T-helper 22 cell (primary cell): ENCODE measurements at places on chromosomes 13 and 19.

- DNase-seq: no peak
These were observed 10.8 kb downstream of the FFAR2 start for GRCh38 chr19:35458731-35459391.

- no peak for DNase-seq
These were observed 8.1 kb upstream of the RABAC1 start for GRCh38 chr19:41967054-41967783.

DNA sequence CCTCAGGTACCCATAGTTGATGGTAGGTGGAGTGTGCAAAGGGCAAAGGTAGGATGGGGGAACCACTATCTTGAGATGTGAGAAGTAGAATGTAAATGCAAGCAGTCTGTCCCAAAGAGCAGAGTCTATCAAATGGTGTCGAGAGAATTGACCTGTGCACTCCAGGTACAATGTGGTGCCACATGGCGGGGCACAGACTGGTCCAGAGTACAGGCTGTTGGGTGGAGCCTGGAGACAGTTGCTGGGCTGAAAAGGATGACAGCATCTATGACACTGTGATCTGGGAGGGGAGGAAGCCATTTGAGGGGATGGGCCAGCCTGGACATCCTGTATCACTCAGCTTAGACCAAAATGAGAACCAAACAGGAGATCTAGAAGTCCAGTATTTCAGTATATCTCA, 180.6 kb downstream of the ABCC4 start:
- DNase-seq: no peak

GRCh38 chr19:17557466-17557865, 2.0 kb downstream of the COLGALT1 start:
- no peak for DNase-seq

GRCh38 chr19:31908080-31908479, 437.3 kb upstream of the ZNF507 start:
- no peak for DNase-seq

- DNase-seq: no peak
These were observed 226.4 kb downstream of the MTUS2 start for GRCh38 chr13:29046588-29046987.

GRCh38 chr19:48445256-48445605, 552 bp upstream of the GRWD1 start:
- DNase-seq: no peak

DNA sequence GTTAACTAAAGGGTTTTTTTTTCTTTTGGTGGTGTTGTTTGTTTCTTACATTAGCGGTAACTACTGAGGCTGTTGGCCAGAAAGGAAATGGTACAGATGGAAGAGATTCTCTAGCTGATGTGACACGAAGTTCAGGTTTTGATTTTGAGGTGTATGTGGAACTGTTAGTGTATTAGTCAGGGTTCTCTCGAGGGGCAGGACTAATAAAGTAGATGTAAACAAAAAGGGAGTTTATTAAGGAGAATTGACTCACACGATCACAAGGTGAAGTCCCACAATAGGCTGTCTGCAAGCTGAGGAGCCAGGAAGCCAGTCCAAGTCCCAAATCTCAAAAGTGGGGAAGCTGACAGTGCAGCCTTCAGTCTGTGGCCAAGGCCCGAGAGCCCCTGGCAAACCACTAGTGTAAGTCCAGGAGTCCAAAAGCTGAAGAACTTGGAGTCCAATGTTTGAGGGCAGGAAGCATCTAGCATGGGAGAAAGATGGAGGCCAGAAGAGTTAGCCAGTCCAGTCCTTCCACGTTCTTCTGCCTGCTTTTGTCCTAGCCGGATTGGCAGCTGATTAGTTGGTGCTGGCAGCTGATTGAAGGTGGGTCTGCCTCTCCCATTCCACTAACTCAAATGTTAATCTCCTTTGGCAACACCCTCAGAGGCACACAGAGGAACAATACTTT, 577.6 kb downstream of the EFNB2 start:
- DNase-seq: no peak

- DNase-seq: no peak
These were observed 99.6 kb downstream of the PAN3 start for GRCh38 chr13:28237944-28238343.

DNA sequence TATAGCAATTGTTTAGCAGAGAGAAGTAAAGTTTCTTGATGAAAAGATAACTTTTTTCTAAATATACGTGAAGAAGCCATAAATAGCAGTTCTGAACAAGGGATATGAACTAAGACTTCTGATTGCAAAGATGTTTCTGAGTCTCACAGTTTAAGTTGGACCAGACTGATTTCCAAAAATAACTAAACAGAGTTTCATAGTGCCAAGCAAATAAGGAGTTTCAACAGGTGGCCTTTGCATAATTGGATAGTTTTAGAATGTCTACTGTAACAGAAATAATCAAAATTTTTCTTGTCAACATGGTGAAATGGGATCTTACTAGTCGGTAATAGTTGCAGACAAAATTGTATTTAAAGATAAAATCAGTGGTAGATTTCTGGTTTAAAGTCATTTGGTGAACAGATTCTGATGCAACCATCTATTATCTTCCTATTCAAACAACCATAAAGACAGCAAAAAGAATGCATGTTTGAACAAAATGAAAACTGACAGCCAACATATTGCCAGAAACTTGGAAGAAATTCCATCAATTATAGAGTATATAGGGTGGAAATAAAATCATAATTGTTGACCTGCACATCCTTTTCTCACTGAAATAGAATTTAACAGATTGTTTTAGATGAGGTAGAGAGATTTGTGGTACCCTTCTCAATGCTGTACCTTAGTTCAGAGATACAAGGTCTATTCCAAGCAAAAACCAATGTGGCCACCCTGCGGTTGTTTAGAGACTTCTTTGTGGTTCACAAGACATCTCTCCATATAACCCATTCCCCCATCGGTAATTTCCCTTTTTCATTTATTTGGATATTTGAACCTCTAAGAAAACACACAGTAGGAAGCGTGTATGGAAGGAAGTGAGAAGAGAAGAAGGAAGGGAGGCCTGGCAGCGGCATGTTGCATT, 275.3 kb downstream of the COG6 start:
- DNase-seq: no peak

GRCh38 chr13:76991432-76991795, 467 bp upstream of the CLN5 start:
- peak; percentile 82 for DNase-seq

DNA sequence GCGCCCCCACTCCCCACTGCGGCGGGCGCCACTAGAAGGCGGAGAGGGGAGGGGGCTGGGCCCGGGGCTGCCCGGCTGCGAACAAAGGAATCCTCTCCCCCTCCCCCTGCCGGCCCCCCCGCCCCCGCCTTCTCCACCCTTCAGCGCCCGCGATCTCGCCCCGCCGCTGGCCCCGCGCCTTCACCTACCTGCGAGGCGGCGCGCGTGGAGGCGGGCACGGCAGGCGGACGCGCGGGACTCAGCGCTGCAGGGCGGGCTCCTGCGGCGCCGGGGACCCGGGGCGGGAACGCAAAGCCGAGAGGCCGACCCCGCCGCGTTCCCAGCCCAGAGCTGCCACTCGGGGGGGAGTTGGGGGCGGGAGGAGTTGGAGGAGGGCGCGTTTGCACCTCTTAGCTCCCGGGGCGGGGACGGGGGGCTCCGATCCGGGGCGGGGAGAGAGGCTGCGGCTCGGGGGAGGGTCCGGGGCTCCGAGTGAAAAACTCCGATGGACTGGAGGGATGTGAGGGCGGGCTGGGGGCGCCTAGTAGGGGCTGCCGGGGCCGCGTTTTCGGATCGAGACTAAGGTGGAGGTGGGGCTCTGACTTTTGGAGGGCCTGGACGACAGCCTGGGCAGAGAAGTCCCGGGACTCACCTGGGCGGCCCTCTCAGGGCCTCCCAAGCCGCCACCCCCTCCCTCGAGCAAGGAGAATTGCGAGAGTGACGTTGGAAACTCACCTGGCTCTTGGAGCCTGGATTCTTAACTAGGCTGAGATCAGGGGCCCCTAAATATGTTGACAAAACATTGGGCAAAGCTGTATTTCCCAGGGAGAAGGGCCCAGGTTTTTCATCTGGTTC, at the start of gene FBN3:
Gene FBN3 (minus strand): TSS at position 332 of the 834 bp plus-strand sequence. CDS start 2,112 bp downstream, outside the sequence.
- DNase-seq: no peak

DNA sequence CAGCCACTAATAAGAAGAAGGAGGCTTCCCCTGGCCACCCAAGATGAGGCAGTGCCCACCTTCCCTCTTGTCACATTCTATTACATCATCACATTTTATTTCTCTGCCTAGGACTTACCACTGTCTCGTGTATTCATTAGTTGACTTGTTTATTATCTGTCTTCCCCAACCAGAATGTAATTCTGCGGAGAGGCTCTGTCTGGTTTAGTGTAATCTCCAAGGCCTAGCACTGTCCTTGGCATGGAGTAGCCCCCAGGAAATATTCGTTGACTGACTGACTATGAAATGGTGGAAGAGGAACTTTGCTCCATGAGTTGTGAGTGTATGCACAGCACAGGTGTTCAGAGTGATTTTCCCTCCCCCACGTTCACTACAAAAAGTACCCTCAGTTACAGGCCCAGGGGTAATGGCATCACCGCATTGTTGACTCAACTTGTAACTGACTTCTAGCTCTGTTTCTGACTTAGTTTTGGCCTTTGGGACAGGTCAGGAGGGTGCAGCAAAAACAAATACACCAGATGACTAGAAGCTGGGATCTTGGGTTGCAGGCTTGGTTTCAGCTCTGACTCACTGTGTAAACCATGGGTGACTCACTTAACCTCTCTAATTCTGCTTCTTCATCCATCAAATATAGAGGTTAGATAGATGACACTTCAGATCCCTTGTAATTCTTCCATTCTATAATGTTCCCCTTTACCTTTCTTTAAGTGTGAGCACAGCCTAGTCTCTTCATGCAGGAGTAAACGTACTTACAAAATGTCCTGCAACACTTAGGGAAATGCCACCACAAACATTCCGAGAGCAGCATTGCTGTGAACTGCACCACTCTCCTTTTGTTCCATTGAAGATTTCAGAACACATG, 229.7 kb downstream of the KCNRG start:
- DNase-seq: no peak

DNA sequence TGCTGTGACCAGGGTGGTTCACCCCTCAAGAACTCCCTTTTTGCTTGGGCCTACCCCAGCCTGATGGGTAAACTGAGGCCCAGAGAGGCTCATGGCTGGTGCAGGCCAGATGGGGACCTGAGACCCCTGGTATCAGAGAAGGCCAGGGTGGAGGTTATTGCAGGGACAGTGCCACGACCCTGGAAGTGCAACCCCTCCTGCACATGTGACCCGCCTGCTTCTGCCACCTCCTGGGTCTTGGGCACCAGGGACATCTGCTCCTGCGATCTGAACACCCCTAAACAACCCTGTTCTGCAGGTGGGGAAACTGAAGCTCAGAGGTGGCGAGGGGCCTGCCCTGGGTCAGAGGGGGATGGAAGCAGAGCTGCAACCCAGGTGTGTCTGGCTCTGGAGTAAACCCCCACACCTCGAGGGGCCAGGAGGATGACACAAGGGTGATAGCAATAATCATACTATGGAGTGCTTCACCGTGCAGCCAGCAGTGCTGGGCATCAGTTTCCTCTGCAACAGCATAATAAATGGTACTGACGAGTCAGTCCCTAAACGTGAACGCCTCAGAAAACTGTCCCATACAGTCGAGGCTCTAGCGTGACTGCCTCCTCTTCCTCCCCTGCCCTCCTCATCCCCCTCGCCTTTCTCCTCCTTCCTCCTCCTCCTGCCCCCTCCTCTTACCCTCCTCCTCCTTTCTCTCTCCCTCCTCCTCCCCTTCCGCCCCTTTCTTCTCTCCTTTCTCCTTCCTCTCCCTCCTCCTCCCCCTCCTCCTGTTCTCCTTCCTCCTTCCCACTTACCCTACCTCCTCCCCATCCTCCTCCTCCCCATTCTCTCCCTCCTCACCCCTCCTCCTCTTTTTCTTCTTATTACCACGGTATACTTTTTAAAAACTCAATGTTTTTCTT, 4.3 kb downstream of the YJEFN3 start:
- no peak for DNase-seq

DNA sequence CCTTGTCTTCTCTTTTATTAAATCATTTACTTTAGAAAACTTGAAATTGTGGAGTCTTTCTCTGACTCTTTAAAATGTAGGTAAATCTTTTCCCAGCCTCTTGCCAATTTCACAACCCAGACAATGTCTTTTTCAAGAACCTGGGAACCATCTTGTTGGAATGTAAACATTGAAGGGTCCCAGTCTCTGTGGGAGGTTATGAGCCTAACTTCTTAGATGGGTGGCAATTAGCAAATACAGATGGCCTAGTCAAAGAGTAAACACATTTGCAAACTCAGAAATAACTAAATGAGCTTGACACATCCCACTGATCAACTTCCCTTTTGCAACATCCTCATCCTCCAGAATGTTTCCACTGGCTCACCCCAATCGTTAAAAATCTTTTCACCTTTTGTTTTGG, 721.0 kb downstream of the PCDH9 start:
- no peak for DNase-seq

DNA sequence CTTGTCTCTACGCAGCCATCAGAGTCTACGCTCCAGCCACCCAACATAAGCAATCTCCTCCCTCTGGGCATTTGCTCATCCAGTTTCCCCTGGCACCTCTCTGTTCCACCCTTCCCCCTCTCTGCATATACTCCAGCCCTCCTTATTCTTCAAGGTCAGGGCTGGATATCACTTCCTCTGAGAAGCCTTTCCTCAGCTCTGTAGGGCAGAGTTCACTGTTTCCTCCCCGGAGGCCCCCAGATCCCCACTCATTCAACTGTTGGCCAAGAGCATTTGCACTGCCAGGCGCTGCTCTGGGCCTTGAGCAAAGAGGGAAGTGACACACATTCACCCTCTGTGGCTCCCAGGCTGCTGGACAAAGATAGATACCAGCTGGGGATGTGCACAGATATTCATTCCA, 3.3 kb downstream of the FCGRT start:
- no peak for DNase-seq

- no peak for DNase-seq
These were observed 77.4 kb upstream of the SPATA13 start for GRCh38 chr13:24083141-24083540.

DNA sequence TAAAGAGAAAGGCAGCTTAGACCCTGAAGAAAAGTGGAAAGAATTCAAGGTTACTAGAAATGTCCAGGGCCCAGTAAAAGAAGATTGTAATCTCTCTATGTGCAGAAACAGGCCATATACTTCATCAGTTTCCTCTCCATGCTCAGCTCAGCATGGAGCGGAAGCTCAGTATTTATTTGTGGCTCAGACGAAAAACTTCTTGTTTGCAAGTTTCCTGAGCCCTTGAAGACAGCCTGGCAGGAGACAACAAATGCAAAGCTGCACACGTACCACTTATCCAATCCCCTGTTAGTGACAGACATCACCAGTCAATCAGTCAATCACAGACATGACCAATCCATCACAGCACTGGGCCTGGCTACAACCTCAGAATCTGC, 8.1 kb upstream of the KLF2 start:
- DNase-seq: no peak

GRCh38 chr13:98096059-98096458, 46.8 kb upstream of the FARP1 start:
- DNase-seq: no peak
